ENCODE measurements at places on chromosomes 6 and 20.
A peak's percentile ranks its signal among the peaks of the same experiment; 100 is the strongest.

DNA sequence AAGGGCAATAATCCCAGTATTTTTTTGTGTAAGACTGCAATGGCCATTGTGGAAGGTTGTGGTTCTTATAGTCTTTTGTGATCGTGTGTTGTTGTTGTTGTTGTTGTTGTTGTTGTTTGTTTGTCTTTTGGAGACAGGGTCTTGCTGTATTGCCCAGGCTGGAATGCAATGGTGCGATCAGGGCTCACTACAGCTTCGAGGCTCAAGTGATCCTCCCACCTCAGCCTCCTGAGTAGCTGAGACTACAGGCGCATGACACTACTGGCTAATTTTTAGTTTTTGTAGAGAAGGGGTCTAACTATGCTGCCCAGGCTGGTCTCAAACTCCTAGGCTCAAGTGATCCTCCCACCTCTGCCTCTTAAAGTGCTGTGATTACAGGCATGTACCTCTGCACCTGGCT, 3.5 kb upstream of the GSTA4 start:
- DNase-seq, result no peak

DNA sequence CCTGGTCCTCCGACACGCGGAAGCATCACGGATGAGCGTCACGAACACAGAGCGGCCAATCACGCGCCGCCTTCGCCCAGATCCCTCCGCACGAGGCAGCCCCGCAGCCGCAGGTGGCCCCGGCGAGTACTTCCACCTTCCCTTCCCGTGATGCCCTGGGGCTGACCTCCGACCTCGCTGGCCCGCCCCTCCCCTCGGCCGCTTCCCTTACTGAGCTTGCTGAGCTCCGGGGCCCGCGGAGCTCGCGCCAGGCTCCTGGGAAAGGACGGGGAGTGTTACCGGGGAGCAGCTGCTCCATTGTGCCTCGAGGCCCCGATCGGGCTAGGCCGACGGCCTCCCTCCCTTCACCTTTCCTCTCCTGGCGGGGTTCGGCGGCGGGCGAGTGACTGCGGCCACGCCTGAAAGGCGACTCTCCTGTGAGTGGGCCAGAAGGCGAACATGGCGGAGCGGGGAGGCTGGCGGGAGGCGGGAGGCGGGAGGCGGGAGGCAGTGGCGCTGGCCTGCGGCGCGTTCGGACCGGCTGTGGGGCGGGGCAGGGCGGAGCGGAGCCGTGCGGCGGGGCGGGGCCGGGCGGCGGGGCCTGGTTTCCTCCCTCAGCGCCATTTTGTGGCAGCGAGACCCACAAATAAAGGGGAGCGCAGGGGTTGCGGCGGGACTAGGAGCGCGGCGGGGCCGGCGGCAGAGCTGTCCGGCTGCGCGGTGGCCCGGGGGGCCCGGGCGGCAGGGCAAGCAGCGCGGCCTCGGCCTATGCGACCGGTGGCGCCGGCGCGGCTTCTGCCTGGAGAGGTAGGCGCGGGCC, at the start of gene WTAP:
TSS of gene WTAP (plus strand) at position 589 of the 799 bp plus-strand sequence. CDS start 8,760 bp downstream, outside the sequence.
- DNase-seq, result peak; percentile 93

- no peak for DNase-seq
Measured at GRCh38 chr6:150293423-150294173, 75.2 kb upstream of the IYD start.

DNA sequence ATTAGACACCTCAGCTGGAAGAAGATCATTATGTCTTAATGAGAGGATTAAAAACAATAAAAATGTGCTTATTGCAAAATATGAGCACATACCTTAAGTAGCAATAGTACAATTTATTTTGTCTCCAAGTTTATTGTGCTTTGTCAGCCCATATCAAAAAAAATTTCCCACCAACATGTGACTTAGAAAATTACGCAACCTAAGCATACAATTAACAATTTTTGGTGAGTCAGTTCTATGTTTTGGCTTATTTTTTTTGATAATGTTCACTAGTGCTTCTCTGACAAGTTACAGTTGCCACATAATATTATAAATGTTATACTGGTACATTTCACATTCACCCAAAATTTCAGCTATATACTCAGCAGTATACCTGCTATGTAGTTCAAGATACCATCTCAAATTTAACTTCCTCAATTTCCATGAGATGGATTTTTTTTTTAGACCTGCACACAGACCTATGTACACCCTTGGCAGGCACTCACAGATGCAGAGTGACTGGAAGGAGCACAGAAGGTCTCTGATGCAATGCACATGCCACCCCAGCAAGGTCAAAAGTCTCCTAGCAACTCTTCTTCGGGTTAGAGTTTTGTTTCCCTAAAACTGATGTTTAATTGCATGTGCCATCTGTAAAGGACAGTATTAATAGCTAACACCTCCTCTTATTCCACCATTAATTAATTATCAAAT, 112.4 kb downstream of the PRKN start:
- DNase-seq, result no peak

- no peak for DNase-seq
Measured at GRCh38 chr20:49935746-49936152, 448 bp upstream of the RNF114 start.

DNA sequence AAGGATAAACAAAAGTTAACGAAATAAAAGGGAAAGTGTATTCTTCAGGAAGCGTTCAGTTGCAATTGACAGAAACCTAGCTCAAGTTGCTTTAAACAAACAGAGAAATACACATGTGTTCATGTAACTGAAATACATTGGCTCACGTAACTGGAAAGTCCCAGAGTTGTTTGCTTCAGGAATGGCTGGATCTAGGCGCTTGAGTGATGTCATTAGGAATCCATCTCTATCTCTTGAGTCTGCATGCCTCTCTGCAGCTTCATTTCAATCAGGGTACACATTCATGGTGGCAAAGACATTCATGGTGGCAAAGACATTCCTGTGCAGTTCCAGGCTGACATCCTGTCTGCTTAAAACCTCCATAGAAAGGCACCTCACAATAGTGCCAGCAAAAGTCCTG, 45.4 kb upstream of the EYA2 start:
- no peak for DNase-seq

- no peak for DNase-seq
Measured at GRCh38 chr20:61753987-61754956, 311.4 kb downstream of the TAF4 start.

DNA sequence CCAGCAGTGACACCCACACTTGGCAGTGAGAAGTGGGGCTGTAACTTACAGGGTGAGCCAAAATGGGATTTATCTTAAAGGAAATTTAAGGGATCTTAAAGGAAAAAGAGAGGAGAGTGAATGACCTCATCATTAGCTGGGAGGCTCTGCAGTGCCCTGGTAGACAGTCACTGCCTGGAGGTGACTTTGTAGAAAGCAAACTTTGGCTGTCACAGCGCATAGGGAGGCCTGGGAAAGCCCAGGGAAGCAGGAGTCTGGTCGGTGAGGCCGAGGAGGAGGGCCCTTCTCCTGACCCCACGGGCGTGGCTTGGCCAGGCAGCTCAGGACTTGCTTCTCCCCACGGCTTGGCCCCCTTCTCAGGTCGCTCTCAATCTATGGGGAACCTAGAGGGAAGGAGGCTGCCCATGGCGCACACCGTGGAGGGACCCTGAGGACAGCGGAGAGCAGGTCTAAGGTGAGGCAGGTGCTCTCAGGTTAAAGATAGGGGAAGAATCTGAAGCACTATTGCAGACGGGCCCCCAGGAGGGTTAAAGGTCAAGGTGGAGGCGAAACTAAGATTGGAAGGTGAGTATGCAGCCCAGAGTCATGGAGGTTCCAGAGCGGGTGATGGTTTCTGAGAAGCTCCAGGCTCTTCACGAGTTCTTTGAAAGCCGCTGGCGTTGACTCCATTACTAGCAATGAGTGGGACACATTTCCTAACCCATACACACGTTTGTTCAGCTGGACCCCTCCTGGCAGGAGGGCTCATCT, 15.6 kb upstream of the RIPK1 start:
- DNase-seq, result no peak

- DNase-seq, result no peak
Measured at GRCh38 chr6:99589290-99589672, 17.4 kb upstream of the PRDM13 start.

- DNase-seq, result no peak
Measured at GRCh38 chr20:1946762-1947534, 46.9 kb downstream of the PDYN start.

GRCh38 chr6:154504102-154504501, 6.4 kb downstream of the CNKSR3 start:
- DNase-seq, result no peak

- no peak for DNase-seq
Measured at GRCh38 chr6:144659202-144660182, 374.4 kb downstream of the UTRN start.

DNA sequence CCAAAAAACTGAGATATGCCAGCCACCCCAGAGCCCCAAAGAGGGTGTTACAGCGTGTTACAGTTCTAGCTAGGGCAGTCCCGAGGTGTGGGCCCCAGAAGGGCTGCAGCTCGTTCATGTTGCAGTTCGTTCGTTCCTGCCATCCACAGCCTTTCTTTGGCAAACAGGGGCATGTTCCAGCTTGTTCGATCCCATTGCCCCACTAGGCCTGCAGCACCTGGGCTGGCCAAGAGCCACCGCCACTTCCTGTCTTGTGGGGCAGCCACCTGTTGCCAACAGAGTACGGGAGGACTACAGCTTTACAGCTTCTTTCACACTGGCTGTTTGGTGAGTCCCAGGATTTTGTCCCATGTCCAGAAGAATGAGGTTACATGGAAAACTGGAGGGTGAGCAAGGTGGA, 198.1 kb downstream of the MMUT start:
- DNase-seq, result no peak

- DNase-seq, result no peak
Measured at GRCh38 chr6:80647156-80647555, 540.7 kb downstream of the BCKDHB start.

GRCh38 chr20:39751557-39752137, 789.5 kb downstream of the DHX35 start:
- no peak for DNase-seq

DNA sequence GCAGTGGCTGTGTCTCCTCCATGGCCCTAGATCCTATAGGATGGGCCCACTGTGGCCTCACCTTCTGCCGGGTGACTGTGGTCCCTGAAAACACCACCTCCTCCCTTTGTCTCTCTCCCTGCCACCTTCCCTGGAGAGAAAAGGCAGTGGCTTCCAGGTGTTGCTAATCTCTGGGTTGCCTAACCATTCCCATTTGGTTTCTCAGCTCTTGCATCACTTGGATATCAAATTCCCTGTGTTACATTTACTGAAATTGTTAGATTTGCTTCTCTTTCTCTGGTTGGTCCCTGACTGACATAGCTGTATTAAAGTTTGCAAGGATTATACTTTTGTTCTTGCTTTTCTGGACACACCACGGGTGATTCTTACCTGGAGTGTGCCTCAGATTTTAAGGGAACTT, 9.3 kb upstream of the ZFP64 start:
- peak; percentile 45 for DNase-seq

- DNase-seq, result no peak
Measured at GRCh38 chr6:106126482-106126881, 40.3 kb downstream of the PRDM1 start.

DNA sequence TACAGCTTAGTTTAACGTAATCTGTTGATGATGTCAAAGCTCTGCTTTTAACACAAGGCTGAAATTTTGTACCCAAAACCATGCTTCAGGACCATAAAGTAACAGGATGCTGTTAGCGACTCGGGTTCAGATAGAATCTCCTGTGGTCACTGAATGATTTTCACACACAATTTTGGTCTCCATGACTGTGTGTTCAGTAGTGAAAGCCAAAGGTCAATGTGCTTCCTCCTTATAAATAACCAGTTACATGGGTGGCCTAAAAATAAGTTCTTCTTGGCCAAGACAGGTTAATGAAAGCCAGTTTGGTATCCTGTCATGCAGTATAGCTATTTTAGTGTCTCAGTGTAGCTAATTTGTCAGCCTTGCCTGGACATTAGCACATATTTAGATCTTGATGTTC, 19.1 kb upstream of the LOC128125822 start:
- DNase-seq, result no peak

GRCh38 chr6:64160486-64160885, 524.9 kb downstream of the PHF3 start:
- DNase-seq, result no peak

GRCh38 chr6:77106992-77107391, 356.3 kb downstream of the HTR1B start:
- DNase-seq, result no peak

DNA sequence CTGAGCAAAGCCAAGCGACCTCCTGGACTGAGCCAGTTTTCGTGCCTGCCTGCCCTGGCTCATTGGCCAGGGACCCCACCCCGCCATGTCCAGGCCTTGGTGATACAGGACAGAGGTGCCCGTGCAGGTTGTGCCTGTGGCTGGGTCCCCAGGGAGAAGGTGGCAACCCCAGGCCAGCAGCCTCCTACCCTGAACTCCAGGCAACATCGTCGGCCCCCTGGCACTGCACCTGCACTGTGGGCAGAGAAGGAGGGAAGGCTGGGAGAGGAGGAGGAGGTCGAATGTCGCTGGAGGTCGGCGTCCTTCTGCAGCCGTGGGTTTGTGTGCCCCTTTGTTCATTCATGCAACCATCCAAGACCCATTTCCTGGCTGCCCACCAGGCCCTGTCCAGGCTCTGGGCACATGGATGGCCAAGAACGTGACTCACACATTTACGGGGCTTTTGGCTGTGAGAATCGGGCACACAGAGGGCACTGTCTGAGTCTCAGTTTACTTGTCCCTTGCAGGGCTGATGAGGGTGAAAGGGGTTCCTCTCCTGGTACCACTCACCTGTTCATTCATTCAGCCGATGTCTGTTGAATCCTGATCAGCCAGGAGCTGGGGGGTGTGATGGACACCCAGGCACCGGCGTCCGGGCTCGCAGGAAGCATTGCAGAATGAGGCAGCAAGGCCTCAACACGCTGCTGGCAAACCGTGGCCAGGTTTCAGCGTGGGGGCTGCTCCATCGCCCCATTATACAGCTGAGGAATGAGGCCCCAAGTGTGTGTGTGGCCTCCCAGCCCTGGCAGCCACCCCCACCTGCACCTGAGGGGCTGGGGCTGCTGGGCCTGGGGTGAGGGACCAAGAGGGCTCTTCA, 2.3 kb upstream of the RBBP8NL start:
- no peak for DNase-seq

DNA sequence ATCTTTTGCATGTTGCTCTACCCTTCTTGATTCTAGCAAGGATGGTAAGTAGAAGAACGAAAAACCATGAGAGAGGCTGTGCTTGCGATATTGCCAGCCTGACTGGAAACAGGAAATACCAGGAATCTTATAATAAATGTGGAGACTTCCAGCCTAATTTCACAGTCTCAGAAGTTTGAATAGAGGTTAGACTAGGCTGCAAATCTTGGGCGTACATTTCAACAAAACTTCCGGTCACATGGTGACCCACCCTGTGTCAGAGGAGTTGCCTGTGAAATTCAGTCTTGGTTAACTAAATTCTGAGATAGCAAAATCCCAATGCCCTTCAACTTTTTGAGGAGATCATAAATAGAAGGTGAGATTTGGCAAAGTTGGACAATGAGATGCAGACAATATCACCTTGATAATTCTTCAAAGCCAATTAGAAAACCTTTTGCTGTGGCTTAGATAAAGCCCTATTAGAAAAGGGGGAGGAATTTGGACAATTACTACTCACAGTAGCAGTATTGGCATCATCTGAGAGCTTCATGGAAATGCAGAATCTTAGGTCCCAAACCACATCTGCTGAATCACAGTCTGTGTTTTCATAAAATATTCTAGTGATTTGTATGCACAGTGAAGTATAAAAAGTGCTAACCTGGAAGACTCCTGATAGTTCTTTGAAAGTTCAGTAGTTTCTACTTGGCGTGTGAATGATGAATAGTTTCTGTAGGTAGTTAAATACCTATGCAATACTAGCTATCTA, 262.0 kb upstream of the JAG1 start:
- no peak for DNase-seq

- DNase-seq, result no peak
Measured at GRCh38 chr20:13031751-13032150, 23.0 kb downstream of the SPTLC3 start.

GRCh38 chr20:17849901-17850683, 118.5 kb downstream of the SNX5 start:
- DNase-seq, result no peak

- no peak for DNase-seq
Measured at GRCh38 chr20:4068708-4069107, 53.4 kb upstream of the RNF24 start.
